ENCODE measurements at places on chromosomes 3 and 15.

GRCh38 chr15:44231842-44232241 lies 36.8 kb upstream of the FRMD5 start:
- no peak for DNase-seq

DNA sequence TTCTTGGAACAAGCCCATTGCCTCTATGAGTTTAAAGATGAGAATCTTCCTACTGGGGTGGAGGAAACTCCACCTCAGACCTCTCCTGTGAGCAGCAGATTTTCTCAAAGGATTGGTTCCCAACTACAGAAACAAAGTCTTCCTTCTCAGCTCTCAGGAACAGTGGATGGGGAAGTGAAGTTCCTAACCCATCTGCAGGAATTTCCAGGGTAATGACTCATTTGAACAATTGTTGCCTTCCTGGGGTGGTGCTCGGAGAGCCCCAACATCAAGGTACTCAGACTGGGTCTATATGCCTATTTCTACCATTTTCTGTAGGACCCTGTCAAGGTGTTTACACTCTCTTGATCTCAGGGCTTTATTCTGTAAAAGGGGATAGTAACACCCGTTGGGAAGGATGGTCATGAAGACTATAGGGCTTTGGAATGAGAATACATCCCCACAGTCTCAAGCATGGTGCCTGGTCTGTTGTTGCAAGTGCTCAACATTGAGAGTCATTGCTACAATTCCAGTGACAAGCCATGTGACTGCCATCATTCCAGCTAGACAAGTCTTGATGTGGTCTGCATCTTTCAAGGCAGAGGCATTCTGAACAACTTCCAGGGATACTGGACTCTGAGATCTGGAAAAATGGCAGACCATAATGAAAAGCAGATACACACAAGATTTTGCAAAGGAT lies 33.0 kb downstream of the TRIM42 start:
- no peak for DNase-seq

DNA sequence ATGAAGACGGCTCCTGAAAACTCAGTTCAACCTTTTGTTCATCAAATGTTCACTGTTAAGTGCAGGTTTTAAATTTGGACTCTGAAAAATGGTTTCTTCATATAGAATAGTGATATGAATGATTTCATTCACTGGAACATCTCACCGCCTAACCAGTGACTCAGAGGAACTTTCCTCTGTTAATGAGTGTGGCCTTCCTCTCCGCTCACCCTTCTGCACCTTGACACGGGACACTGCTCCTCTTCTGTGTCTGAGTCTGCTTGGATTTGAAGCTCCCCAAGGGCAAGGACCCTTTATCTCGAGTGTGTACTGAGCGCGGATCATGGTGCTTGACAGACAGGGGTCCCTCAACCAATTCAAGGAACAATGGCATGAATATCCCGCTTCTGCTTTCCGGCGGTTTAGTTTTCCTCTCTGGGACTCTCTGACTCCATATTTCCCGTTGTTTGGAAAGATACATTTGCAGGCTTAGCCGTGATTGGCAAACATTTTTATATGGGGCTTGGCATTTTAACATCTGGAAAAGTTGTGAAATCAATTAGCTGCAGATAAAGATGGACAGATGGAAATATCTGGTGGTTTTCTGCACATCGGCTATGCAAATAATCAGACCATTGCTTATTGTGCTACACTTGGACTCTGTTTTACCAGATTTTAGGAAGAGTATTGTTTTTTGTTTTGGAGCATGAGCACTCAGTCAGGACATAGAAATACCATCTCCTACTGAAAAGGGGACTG lies 20.9 kb downstream of the KBTBD8 start:
- no peak for DNase-seq

DNA sequence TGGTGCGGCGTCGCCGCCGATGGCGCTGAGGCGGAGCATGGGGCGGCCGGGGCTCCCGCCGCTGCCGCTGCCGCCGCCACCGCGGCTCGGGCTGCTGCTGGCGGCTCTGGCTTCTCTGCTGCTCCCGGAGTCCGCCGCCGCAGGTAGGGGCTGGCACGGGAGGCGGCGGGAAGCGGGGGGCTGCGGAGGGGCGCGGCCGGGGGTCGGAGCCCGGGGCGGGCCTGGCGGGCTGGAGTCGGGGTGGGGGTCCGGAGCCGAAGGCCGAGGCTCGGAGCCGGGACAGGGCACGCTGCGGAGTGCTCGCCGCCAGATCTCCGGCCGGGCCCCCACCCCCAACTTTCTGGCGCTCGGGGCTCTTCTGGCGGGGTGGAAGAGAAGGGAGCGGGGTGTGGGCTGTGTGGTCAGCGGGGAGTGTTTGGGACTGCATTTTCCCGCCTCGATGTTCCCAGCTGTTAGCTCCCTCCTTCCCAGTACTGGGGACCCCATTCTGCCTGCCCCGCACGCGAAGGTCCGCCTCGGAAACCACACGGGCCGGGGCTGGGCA lies 299 bp downstream of the TYRO3 start:
- no peak for DNase-seq

DNA sequence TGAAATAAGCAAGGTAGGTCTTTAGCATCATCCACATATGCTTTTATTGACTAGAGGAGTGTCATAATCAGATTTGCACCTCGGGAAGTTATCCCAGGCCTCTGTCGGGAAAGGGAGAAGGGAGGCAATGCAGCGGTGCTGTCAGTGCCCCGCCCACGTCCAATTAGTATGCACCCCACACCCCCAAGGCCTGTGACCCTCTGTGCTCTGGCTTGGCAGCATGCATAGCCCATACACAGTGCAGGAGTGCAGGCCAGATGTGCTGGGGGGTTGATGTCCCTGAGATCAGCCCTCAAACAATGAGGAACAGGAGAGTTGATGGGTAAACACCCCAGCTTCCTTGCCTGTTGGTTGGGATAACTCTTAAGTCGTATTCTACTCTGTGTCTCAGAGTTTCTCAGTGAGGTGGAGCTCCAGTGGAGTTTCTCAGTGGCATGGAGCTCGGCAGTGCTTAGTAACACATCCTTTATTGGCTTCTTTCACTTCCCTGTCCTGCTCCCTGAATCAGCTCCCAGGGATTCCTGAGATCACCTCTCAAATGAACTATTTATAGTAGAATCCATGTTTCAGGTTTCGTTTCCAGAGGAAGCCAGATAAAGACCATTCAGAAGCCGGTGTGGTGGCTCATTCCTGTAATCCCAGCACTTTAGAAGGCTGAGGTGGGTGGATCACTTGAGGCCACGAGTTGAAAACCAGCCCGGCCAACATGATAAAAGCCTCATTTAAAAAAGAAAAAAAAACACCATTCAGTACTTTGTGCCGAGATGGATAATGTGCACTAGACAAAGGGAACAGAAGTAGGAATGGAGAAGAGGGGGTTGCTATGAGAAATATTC lies 26.7 kb upstream of the NDUFB4 start:
- no peak for DNase-seq

DNA sequence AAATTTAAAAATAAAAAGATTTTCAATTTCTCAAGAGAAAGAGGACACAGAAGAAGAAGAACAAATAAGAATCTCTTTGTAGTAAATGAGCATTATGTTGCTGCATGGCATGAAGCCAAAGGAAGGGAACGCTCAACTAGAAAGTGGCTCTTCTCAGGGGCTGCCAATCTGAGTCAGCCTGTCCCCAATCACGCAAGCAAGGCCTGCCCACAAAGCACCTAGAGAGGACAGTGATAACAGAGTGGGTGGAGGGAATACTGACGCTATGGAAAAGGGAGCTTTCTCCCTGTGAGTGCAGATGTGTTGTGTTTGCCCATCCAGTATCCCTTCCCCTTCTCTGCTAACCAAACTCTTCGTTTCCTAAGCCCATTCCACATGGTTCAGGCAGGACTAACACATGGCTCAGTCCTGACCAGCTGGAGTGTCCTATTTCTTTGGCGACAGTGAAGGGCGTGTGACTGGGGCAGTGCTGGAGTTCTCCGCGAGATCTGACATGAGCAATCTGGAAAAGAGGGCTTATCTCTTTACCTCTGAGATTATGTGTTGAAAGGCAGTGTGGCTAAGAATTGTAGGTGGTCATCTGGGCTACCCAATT lies 14.2 kb downstream of the FBN1 start:
- no peak for DNase-seq

GRCh38 chr15:69095274-69095673 lies 65.2 kb upstream of the GLCE start:
- DNase-seq = no peak

Data from D341Med (cell line).